Natural killer cell treated with Interleukin-12 subunit alpha and Interleukin-12 subunit beta and Interleukin-15 and Interleukin-18, amount 100 ng/mL, for 72 hours (primary cell): ENCODE measurements at places on chromosomes 2 and 18. TPM values are rescaled to one million over a fixed set of nuclear protein-coding genes. Genes with fewer than 3 reads are reported as not detected.
A peak's percentile ranks its signal among the peaks of the same experiment; 100 is the strongest.

DNA sequence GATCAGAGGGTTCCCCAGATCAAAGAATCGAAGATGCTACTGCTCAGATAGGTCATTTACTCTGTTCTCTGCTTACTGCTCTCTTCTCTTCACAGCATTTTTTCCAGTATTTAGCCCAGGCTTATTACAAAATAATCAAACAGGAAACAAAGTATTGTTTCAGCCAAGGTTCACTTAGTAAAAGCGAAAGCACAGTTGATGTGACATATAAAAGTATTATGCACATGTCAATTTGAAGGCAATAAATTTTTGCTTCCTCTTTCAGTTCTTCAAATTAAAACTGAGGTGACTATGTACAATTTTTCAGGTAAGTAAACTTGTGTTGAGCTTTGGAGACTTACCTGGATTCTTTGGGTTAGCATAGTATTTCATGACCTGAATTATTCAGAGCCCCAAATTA, 262.8 kb upstream of the CHST9 start:
- H3K27ac ChIP-seq, result no peak overlapping the region
- DNase-seq, result no peak
- H3K4me1 ChIP-seq, result no peaks in the 10 kb centered on the region

- H3K27ac ChIP-seq, result peak overlapping the region; percentile 99
- H3K27me3 ChIP-seq, result no peaks in the 10 kb centered on the region
- H3K36me3 ChIP-seq, result no peaks in the 10 kb centered on the region
These were observed 20.6 kb upstream of the NDUFV2 start for GRCh38 chr18:9081940-9082339.

DNA sequence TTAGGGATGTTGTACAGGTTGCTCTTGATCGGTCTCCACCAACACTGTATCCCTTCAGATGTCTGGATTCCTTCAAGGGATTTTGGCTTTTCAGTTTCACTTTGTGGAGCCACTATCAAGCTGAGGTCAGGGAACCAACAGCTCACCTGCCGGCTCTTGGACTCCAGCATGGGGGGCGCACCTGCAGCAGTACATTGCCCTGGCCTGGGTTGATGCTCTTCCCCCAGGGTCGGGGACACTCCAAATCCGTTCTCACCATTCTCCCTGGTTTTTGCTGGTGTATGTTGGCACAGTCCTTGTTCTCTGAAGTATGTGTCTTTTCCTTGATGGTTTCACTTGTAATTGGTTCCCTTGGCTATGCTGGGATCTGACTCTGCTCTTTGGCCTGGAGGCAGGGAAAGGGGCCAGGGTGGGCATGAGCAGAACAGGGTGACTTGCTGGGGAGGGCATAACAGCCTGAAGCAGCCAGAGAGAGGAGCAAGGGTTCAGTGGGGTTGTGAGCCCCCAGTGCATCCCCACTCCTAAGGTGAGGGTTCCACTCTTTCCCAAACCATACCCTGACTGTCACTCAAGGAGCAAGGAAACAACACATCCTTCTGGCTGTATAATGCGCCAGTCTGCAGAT, 5.1 kb downstream of the ARHGEF4 start:
- peak; percentile 51 for DNase-seq
- no peaks in the 10 kb centered on the region for H3K36me3 ChIP-seq
- H3K27ac ChIP-seq, result no peak overlapping the region
- H3K4me1 ChIP-seq, result no peaks in the 10 kb centered on the region
- H3K4me3 ChIP-seq, result no peak overlapping the region

GRCh38 chr2:78077633-78078032, 555.5 kb upstream of the LRRTM4 start:
- H3K4me3 ChIP-seq, result no peak overlapping the region
- no peak overlapping the region for H3K27ac ChIP-seq
- no peak for DNase-seq
- no peaks in the 10 kb centered on the region for H3K4me1 ChIP-seq
- H3K27me3 ChIP-seq, result no peaks in the 10 kb centered on the region

The SERPINB10 gene
- not detected for total RNA-seq

DNA sequence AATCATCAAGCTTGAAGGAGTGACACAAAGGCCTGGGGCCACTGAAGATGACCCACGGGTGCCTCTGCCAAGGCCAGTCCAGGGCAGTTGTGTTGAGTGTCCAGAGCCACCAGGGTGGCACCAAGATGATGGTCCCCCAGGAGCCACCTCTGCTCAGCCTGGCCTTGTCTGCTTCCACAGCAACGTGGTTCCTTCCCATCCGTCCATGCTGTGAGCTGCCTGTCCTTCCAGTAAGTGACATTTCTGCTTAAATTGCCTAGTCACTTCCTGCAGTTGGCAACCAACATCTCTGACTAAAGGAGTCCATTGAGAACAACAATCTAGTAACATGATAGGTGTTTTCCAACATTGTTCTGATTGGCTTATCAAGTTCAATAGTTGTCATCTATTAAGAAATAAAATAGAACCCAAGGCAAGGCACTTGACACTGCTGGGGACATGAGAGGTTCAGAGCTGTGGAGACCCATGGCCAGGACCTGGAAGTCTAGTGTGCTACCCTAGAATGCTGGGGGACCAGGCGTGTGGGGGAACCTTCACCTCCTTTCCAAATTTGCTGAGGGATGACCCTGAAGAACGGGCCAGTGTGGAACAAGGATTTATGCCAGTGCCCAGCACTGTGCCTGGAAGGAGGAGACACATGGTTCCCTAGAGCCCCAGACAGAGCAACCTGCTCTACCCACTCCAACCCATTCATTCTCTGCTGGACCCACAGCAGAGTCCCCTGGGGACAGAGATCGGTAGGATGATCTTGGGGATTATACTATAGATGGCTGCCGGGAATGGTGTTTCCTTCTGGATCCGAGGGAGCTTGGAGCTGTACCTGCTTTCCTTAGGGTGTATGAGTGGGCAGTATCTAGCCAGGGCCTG, 98.9 kb upstream of the EPC2 start:
- peak overlapping the region; percentile 50 for H3K27ac ChIP-seq
- no peak for DNase-seq
- peaks cover 19% of the 10 kb centered on the region for H3K4me1 ChIP-seq
- peaks cover 5% of the 10 kb centered on the region for H3K27me3 ChIP-seq
- H3K4me3 ChIP-seq, result no peak overlapping the region
- no peaks in the 10 kb centered on the region for H3K36me3 ChIP-seq

DNA sequence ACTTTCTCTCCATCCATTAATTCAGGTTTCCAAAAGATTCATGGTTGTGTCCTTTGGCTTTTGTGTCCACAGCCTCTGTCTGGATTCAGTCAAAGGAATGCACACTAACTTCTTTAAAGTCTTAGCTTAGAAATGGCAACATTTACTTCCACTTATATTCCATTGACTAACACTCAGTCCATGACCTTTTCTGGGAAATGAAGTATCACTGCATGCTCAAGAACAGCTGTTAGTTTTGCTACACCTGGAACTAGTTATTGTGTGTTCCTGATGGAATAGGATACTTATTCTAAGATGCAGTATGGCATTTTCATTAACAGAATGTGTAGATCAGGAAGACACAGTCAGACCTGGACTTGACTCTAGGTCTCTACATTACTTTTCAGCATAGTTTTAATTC, 88.8 kb downstream of the KYNU start:
- H3K4me1 ChIP-seq, result no peaks in the 10 kb centered on the region
- H3K27ac ChIP-seq, result no peak overlapping the region
- no peaks in the 10 kb centered on the region for H3K36me3 ChIP-seq
- H3K4me3 ChIP-seq, result no peak overlapping the region

The ARID5A gene
- total RNA-seq, result 115 TPM

GRCh38 chr18:26654616-26655524, 106.5 kb upstream of the KCTD1 start:
- H3K27ac ChIP-seq, result no peak overlapping the region
- H3K36me3 ChIP-seq, result peaks cover 7% of the 10 kb centered on the region
- H3K4me1 ChIP-seq, result peaks cover 11% of the 10 kb centered on the region
- H3K4me3 ChIP-seq, result no peak overlapping the region
- H3K27me3 ChIP-seq, result peaks cover 65% of the 10 kb centered on the region

DNA sequence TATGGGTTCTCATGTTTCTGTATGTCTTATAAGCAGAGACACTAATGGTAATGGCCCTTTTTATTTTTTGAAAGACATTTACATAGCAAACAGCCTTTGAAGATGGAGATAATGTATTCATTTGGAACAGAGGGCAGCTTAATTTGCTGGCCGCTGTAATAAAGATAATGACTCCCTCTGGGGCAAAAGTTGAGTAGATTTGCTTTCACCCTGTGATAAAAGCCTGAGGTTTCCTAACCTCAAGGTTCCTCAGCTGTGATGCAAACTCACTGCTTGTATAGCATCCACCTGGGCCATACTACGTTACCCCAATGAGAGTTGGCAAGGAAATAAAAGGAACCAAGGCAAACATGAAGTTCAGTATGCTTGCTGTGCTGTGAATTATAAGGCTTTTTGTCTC, 54.8 kb downstream of the TEX51 start:
- H3K36me3 ChIP-seq, result no peaks in the 10 kb centered on the region
- no peaks in the 10 kb centered on the region for H3K4me1 ChIP-seq
- H3K4me3 ChIP-seq, result no peak overlapping the region

- peak overlapping the region; percentile 71 for H3K27ac ChIP-seq
- DNase-seq, result no peak
- peaks cover 24% of the 10 kb centered on the region for H3K4me1 ChIP-seq
- H3K27me3 ChIP-seq, result no peaks in the 10 kb centered on the region
These were observed 69.6 kb downstream of the PHLPP1 start for GRCh38 chr18:62784966-62785413.

DNA sequence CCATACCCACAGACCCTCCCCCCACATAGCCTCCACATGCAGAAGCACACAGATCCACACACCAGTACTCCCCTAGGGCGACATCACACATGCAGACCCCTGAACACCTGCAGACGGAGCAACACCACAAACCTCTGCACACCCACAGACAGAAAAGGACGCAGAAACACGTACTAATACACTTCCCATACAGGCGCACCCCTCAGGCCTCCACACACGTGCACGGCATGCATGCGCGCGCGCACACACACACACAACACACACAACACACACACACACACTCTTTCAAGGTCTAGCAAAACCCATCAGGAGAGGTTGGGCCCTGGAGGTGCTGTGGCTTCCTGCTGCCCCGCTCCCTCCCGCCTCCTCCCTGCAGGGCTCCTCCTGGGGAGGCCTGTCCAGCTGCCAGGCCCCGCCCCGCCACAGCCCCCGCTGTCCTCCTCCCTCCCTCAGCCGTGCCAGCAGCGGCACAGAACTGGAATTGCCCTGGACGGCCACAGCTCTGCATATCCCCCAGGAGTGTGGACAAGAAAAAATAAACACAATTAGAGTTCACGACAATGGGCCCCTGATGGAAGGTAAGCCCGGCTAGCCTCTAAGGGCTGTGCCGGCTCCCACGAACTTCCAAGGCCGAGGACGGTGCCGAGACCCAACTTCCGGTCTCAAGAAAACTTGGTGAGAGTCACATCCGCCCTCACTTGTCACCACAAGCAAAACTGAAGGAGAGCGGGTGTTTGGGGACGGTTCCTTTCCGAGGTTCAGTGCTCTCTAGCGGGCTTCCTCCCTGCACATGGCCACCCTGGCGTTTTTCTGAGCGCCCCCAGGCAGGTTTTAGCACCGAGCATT, 6.8 kb downstream of the ZFP36L2 start:
- peak overlapping the region; percentile 60 for H3K27ac ChIP-seq
- DNase-seq, result peak; percentile 86
- peak overlapping the region; percentile 90 for H3K4me3 ChIP-seq
- peaks cover 4% of the 10 kb centered on the region for H3K36me3 ChIP-seq
- H3K4me1 ChIP-seq, result peaks cover 46% of the 10 kb centered on the region

- no peaks in the 10 kb centered on the region for H3K4me1 ChIP-seq
- no peak overlapping the region for H3K4me3 ChIP-seq
- H3K27me3 ChIP-seq, result peaks cover 6% of the 10 kb centered on the region
These were observed 1278.5 kb upstream of the ZEB2 start for GRCh38 chr2:145798419-145798818.

The HOXD12 gene
- total RNA-seq, result not detected

GRCh38 chr2:96823198-96823597, 7.1 kb downstream of the CNNM3 start:
- DNase-seq, result no peak
- H3K4me1 ChIP-seq, result peaks cover 30% of the 10 kb centered on the region
- no peak overlapping the region for H3K27ac ChIP-seq
- H3K36me3 ChIP-seq, result peaks cover 4% of the 10 kb centered on the region
- H3K4me3 ChIP-seq, result no peak overlapping the region

DNA sequence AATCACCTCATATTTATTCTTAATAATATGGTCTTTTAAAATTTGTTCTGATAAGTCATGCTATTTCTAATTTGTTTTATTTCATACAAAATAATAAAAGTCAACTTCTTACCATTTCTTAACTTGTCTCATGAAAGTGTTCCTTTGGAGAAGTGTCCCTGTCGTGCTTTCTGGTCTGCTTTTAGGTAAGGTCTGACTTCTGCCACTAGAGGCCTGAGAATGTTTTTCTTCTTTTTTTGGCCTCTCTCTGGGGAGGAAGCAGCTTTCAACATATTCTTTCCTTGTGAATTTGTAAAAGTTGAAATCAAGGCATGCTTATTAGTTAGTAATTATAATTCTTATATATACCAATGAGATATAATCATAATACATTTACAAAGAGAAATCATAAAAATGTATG, 39.4 kb downstream of the MAP2 start:
- H3K36me3 ChIP-seq, result no peaks in the 10 kb centered on the region
- no peaks in the 10 kb centered on the region for H3K4me1 ChIP-seq
- H3K27ac ChIP-seq, result no peak overlapping the region
- no peak overlapping the region for H3K4me3 ChIP-seq

GRCh38 chr2:8806885-8807704, 30.3 kb downstream of the KIDINS220 start:
- H3K4me1 ChIP-seq, result peaks cover 4% of the 10 kb centered on the region
- no peak overlapping the region for H3K27ac ChIP-seq
- H3K27me3 ChIP-seq, result no peaks in the 10 kb centered on the region
- DNase-seq, result no peak

The AQP12A gene
- not detected for total RNA-seq

- no peak overlapping the region for H3K4me3 ChIP-seq
- no peak for DNase-seq
- peaks cover 12% of the 10 kb centered on the region for H3K36me3 ChIP-seq
- no peaks in the 10 kb centered on the region for H3K27me3 ChIP-seq
- no peak overlapping the region for H3K27ac ChIP-seq
- peaks cover 12% of the 10 kb centered on the region for H3K4me1 ChIP-seq
These were observed 223.8 kb downstream of the FAM210A start for GRCh38 chr18:13502585-13502984.

GRCh38 chr18:31230495-31230894, 67.8 kb upstream of the DSC1 start:
- H3K4me3 ChIP-seq, result no peak overlapping the region
- DNase-seq, result no peak
- no peaks in the 10 kb centered on the region for H3K27me3 ChIP-seq
- H3K27ac ChIP-seq, result no peak overlapping the region
- no peaks in the 10 kb centered on the region for H3K36me3 ChIP-seq
